Skeletal muscle cell (primary cell): ENCODE measurements at places on chromosomes 1 and 21.

DNA sequence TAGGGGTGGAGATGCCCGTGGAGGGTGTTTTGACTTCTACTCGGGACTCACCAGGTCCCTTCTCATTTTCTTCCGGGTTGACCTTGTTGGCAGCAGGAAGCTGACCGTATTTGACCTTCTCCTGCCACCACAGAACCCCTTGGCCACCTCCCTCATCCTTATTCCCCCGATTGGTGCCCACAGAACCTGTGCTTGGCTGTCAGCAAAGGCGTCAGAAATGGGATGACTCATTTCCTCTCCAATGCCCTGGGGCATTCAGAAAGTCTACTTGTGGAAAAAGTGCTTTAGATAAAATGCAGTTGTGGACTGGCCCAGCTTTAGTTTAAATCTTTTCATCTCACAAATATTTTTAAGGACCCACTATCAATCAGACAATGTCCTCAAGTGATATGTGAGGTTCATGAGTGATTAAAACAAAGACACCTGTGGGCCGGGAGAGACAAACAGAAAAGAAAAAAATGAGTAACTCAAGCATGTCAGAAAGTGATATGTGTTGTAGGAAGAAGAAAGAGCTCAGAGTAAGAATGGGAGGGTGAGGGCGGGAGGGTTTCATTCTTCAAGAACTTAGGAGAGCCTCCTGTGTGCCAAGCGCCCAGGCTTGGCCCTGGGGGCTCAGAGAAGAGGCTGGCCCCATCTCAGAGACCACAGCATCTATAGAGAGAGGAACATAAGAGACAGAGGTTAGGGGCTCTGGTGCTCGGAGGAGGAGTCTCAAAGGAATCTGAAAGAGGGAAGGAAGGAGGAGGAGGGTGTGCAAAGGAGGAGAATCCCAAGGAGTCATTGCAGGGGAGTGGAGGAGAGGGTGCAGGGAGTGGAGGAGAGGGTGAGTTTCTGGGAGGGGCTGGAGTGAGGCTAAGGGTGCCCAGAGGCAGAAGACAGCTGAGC is 221.6 kb upstream of the VAMP3 start:
- peak; percentile 63 for DNase-seq

- DNase-seq, result no peak
These were observed 39.7 kb upstream of the CHODL start for GRCh38 chr21:18204931-18205330.

- DNase-seq, result no peak
These were observed 24.6 kb downstream of the AGO4 start for GRCh38 chr1:35832276-35832905.

DNA sequence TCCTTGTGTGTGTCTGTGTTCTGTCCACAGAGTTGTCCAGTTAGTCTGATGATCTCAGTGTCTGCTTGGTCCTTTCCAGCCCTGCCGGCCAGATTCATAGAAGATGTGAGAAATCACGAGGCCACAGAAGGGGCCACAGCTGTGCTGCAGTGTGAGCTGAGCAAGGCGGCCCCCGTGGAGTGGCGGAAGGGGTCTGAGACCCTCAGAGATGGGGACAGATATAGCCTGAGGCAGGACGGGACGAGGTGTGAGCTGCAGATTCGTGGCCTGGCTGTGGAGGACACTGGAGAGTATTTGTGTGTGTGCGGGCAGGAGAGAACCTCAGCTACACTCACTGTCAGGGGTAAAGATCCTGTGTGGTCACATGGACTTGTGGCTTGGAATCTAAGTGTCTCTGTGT is 95.8 kb downstream of the OBSCN start:
- no peak for DNase-seq

- DNase-seq, result no peak
These were observed 87.5 kb downstream of the TRIM33 start for GRCh38 chr1:114423455-114423854.

DNA sequence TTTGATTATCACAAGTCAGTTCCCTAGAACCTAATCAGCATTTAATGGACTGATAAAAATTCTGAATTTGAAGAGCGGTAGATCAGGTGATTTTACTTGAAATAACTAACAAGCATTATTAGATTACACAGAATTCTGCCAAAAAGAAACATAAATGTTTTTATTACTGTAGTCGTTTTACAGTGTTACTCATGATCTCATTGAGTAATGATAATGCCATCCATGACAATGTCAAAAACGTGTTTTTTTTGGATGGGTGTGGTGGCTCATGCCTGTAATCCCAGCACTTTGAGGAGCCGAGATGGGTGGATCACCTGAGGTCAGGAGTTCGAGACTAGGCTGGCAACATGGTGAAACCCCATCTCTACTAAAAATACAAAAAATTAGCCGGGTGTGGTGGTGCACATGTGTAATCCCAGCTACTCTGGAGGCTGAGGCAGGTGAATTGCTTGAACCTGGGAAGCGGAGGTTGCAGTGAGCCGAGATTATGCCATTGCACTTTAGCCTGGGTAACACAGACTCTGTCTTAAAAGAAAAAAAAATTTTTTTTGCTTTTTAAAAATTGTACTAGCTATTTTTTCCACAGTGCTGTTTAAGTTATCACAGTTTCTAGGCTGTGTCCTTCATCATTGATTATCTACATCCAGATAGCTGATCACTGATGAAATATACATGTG is 56.6 kb downstream of the LAMC1 start:
- DNase-seq, result no peak

DNA sequence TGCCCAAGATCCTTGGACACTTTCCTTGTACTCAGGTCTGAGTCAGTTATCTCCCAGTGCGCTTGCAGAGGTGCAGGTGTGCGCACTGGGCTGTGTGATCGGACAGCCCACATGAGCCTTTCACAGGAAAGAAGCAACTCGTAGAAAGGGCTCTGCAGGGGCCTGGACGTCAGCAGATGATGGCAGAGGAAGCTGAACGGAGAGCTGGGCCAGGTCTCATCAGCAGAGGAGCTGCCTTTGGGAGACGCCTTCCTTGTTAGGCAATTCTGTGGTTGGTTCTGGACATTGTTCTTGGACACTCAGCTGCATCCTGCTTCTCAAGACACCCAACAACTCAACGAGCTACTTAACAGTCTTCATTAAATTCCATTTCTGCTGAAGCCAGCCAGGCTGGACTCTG is 7.5 kb upstream of the PROK1 start:
- DNase-seq, result no peak

DNA sequence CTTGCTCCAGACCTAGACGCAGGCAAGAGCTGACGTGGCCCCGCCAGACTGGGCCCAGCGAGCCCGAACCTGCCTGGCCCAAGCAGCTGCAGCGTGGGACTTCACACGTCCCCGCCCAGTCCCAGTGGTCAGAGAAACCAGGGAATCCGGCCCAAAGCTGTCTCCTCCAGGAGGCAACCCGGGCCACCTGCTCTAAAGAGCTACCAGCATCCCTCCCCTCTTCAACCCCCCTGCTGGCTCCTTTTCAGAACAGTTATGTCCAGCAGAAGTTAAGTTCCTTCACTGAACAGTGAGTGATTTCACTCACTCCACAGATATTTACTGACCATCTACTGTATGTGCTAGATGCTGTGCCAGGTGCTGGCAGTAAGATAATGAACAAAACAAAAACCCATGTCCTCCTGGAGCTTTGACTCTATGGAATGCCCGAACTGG is 2.1 kb upstream of the EFNA1 start:
- no peak for DNase-seq

DNA sequence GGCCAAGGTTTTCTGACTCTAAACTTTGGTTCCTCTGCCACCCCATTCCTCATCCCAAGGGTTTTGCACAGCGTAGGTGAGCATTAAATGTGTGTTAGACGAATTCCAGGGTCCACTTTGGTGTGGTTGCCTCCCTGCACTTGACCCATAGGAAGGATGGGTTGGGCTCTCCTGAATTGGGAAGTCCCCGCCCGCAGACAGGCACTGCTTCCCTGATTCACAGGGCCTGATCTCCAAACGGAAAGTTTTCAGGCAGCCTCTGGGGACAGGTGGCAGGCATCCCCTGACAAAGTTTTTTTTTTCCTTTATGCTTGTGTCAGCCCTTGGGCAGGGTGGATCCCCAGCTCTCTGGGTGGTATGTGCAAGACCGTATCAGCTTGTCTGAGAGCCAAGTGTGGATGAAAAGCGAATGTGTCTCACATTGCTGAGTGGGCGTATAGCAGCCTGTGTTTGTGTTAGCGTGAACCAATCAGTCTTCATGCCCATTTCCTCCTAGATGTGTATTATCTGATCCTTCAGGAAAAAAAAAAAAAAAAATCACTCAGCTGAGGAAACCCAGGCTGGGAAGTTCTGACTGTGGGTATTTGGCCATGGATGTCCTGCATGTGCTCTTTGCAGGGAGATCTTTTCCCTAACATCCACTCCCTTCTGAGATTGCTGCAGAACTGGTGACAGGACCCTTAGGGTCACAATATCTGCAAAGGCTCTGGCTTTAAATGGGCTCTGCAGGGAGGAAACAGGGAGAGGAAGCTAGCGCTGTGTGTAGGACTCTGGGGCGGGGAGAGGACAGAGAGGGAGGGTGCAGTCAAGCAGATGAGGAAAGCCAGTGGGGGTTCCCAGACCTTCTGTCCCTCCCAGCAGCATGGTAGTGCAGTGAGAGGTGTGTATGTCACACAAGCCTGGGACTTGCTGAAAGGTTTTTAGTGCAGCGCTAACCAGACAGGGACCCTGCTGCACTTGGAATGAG is 42.2 kb upstream of the TRABD2B start:
- DNase-seq, result no peak
